OCI-LY7 (cell line): ENCODE measurements at places on chromosomes 4 and X. TPM values are rescaled to one million over a fixed set of nuclear protein-coding genes. Genes with fewer than 3 reads are reported as not detected.

Gene OTUD6A
- total RNA-seq: not detected in 2 replicates

Gene THOC2
- 97.3 and 99.1 TPM in 2 replicates for total RNA-seq

Gene KDR
- total RNA-seq: not detected in 2 replicates

Gene SLC16A2
- total RNA-seq: not detected in 2 replicates

Gene PCDH11X
- not detected in 2 replicates for total RNA-seq

Gene ARHGEF38
- not detected in 2 replicates for total RNA-seq
